Occipital lobe (tissue), 3 donors: ENCODE measurements at places on chromosomes 2 and 18.

- no peak for DNase-seq
Measured at GRCh38 chr2:209565896-209566582, 142.2 kb downstream of the MAP2 start.

DNA sequence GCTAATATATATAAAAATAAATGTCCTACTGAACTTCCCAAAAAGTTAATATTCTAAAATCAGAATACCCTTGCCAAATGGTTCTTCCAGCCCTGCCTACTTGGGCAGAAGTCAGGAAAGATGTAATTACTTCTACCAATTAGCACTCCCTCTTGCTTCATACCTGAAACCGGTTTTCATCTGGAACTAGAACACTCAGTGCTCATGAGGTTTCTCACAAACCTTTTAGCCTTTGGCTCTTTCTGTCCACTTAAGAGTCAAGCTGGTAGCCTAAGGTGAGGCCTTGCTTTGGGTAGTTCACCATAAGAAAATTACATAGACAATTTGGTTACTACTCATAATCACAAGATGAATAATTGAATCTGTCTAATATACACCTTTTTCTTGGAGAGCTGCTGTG lies 4.1 kb downstream of the DSG3 start:
- no peak for DNase-seq

- no peak for DNase-seq
Measured at GRCh38 chr2:15107137-15107536, 454.0 kb downstream of the NBAS start.

DNA sequence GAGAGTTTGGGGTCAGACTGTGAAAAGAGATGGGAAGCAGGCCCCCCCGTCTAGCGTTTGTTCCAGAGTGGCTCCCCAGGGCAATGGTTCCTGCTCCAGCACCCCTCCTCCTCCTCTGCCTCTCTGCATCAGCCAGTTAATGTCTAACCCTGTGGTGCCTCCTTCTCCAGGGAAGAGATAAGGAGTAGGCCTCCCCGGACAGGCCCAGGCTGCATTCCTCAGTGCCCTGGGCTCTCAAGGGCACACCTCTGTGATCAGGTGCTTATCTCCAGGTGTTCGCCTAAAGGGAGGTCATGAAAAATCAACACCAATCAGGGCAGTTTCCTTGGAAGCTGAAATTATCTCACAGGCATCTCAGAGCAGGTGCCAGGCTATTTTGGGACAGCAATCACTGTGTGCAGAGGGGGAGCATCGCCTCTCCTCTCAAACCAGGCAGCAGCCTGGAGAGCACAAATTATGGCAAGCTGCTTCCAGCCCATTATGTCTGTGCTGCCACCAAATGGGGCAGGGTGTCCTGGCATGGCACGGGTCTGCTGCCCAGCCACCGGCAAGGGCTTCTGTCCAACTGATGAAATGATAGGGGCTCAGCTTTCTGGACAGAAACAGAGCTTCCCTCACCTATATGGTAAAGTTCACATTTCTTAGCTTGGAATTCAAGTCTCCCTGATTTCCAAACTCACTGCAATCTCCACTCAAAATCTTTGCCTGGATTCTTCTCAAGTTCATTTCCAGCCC lies 255.8 kb upstream of the SLC14A2 start:
- no peak for DNase-seq

DNA sequence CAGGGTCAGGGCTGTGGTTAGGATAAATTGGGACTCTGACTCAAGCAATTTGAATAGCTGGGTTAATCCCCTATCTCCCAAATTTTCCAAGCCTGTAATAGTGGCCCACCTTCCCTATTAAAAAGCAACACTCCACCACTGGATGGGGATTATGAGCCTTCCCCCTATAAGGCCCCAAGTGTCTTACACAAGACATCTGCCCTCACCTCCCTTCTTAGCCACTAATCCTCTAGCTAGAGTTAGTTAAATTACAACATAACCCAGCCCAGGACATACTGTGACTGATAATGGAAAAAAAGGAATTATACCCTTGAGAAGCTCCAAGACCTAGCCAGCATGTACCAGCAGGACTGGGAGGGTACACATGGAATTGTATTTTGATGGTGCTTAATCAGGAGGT lies 190.4 kb downstream of the NRP2 start:
- DNase-seq: no peak

DNA sequence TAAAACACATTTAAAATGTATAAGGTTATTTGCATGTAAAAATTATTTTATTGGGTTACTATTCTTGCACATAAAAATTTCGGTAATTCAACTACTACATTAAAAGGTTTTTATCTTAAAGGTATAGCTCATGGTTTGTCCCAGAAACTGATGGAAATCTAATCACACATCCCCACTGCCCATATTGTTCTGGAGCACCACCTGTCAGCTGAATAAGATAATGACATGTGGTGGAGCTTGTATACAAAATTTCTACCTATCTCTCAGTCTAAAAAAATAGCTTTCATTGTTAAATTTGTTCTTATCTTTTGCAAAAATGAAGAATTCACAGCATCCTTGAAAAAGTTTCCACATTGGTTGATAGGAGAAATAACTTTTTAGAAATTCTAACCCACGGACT lies 18.3 kb downstream of the ERBB4 start:
- DNase-seq: no peak

- DNase-seq: no peak
Measured at GRCh38 chr2:11642972-11643371, 27.0 kb downstream of the NTSR2 start.

GRCh38 chr18:79645291-79645983 lies 34.2 kb upstream of the CTDP1 start:
- no peak for DNase-seq

GRCh38 chr2:203869223-203870042 lies 1.9 kb downstream of the CTLA4 start:
- no peak for DNase-seq

GRCh38 chr2:239024226-239024625 lies 176.3 kb downstream of the TWIST2 start:
- DNase-seq: no peak

DNA sequence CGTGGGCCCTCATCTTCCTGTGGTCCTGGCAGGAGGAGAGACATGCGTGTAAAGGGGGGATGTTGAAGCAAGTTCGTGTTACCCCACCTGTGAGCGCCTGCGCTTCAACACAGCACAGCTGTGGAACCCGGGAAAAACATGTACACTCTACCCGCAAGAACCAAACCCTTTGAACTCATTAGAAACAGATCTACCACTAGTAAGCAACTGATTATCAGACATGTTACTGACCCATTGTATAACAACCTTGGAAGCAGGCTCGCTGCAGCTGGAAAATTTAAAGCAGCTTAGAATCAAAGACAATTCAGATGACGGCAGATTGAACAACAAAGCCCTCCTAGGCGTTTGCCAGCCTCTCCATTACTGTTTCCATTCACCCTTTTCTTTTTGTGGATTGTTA lies 771.7 kb upstream of the SALL3 start:
- no peak for DNase-seq

- DNase-seq: no peak
Measured at GRCh38 chr2:123566291-123566946, 458.7 kb upstream of the CNTNAP5 start.

GRCh38 chr18:79784965-79785770 lies 12.6 kb upstream of the KCNG2 start:
- DNase-seq: no peak

GRCh38 chr2:72316774-72317173 lies 169.1 kb upstream of the CYP26B1 start:
- no peak for DNase-seq
